ENCODE measurements at places on chromosomes 11 and 22. TPM values are rescaled to one million over a fixed set of nuclear protein-coding genes. Genes with fewer than 3 reads are reported as not detected.

Gene OR5A1
- total RNA-seq = not detected

Gene AP1B1
- 162 TPM for total RNA-seq

Gene ACR
- not detected for total RNA-seq

Gene PIK3IP1
- 17.1 TPM for total RNA-seq

Gene MUC6
- not detected for total RNA-seq

Gene OR4X2
- total RNA-seq = not detected

Gene GPHA2
- not detected for total RNA-seq

Gene NNMT
- not detected for total RNA-seq

Gene APOA1
- total RNA-seq = 0.41 TPM

DNA sequence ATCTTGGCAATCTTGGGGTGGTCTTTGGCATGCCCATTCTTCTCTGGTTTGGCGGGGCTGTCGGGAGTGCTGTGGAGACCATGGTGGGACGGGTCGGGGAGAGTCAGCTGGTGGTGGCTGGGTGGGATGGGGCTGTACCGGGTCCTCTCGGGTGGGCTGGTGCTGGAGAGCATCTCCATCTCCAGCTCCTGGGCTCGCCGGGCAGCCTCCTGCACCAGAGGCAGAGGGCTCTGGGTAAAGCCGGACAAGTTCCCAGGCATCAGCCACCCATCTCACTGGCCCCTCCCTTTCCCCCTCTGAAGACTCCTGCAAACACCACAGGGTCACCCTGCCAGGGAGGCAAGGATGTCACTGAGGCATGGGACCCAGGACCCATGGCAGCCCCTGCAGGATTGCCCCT, 25.1 kb downstream of the ANKK1 start:
- no peak for DNase-seq

DNA sequence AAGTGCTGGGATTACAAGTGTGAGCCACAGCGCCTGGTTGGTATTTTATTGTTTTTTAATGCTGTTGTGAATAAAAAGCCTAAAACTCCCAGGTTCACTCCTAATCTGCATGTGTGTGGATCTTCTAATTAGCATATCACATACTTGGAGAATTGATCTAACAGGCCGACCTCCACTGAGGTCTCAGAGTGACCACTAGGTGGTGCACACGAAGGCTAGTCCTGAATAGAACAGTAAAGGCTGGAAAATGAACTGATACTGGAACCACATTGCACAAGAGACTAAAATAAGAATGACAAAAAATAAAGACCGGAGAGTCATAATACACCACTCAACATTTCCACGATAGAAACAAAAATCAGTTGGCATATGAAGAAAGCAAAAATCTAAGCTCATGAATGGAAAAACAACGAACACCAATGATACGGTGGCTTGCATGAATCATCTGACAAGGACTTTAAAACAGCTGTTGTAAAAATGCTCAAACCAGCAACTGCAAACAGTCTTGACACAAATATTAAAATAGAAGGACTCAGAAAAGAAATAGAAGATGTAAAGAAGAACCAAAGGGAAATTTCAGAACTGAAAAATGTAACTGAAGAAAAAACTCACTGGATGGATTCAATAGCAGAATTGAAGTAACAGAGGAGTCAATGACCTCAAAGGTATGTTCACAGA, 19.2 kb downstream of the PIM3 start:
- DNase-seq = peak; percentile 62

GRCh38 chr11:134372961-134373360, 39.1 kb downstream of the B3GAT1 start:
- DNase-seq = no peak

- no peak for DNase-seq
Observed at GRCh38 chr11:2167141-2168045, 4.2 kb downstream of the TH start.

GRCh38 chr22:19525666-19526065, 1.5 kb upstream of the CLDN5 start:
- no peak for DNase-seq

GRCh38 chr11:14973621-14974514, 1.7 kb upstream of the CALCA start:
- no peak for DNase-seq

GRCh38 chr11:36034551-36035331, 90.9 kb downstream of the LDLRAD3 start:
- DNase-seq = no peak

DNA sequence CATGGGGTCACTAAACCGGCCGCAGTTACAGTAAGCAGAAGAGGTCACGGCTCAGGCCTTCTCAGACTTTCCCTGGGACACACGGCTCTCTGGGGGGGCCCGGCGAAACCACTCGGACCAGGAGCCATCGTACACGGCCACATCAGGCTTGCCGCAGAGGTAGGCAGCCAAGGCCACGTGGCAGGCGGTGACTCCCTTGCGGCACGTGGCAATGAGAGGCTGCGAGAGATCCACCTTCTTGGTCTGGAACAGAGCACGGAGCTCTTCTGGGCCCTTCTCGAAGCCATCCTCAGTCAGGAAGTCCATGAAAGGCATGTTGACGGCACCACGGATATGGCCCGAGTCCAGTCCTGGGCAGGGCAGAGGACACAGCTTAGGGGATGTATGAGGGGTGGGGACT, 8.3 kb downstream of the TST start:
- no peak for DNase-seq

GRCh38 chr22:44089717-44090570, 65.8 kb downstream of the PARVB start:
- DNase-seq = no peak

DNA sequence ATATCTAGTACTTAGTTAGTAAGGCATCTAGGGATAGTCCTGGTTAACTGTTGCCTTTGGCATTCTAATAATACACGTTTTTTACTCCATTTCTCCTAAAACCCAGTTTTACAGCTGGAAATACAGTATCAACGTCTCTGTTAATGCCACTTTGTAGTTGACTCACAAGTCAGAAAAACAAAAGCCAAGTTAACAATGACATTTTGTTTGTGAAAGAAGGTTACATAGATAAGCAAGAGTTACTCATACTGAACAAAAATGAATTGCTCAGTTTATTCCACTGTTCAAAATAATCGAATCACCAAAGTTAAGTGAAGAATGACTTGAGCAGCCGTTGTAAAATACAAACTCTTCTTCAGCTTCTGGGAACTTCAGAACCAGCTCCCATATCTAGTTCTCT, 540.3 kb downstream of the ETS1 start:
- DNase-seq = no peak

DNA sequence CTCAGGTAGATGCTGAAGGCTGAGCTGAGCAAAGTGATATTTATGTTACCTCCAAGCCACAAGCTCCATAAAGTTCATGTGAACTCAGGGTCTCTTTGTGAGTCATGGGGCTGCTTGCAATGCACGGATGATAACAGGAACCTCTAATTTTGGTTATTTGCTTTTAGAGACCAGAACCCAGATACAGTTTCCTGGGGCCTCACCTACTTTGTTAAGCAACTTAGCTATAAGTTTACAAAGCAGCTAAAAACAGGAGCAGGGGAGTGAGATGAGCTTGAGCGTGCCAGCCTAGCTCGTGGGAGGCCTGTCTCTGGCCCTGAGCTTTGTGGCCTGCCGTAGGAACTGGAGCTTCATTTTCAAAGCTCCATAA, 29.2 kb downstream of the SREBF2 start:
- peak; percentile 84 for DNase-seq

GRCh38 chr11:6206456-6207180, 1.3 kb downstream of the C11orf42 start:
- DNase-seq = no peak

DNA sequence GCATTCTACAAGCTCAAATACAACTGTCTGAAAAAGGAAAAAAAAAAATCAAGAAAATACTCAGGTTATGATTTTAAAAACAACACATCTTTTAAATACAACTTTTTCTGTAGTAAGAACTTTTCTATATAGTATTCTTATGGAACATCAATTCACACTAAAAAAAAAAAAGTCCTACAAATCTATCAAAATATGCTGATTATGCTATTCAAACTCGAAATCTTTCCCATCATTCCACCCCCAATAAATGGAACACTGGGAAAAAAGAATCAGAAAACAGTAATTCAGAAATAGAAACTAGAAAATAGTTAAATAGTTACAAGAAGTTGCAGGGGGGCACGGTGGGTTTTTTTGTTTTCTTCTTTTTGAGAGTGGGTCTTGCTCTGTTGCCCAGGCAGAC, 77.4 kb downstream of the PICALM start:
- DNase-seq = no peak

GRCh38 chr11:12288212-12288930, 89.0 kb upstream of the PARVA start:
- peak; percentile 47 for DNase-seq

- DNase-seq = no peak
Observed at GRCh38 chr11:35526370-35526792, 965 bp upstream of the PAMR1 start.

DNA sequence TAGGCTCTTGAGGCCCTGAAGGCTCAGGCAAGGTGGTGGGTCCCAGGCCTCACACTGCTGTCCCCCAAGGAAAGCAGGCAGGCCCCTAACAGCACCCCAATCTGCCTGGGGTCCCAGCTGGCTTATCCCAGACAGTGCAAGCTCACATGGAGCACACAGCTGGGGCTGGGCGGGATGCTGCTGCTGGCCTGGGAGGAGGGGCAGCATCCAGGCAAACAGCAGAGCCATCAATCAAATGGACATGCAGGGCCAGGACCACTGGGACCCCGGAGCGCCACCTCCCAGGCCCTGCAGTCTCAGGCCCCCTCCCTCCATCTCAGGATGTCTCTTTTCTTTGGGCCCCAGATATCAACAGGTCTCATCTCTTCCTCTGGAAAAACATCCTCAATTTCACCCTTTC, 140.3 kb downstream of the BRD1 start:
- DNase-seq = no peak

GRCh38 chr11:63683133-63683991, 2.1 kb downstream of the RTN3 start:
- DNase-seq = no peak

GRCh38 chr11:78216571-78217287, 28.0 kb downstream of the USP35 start:
- no peak for DNase-seq

DNA sequence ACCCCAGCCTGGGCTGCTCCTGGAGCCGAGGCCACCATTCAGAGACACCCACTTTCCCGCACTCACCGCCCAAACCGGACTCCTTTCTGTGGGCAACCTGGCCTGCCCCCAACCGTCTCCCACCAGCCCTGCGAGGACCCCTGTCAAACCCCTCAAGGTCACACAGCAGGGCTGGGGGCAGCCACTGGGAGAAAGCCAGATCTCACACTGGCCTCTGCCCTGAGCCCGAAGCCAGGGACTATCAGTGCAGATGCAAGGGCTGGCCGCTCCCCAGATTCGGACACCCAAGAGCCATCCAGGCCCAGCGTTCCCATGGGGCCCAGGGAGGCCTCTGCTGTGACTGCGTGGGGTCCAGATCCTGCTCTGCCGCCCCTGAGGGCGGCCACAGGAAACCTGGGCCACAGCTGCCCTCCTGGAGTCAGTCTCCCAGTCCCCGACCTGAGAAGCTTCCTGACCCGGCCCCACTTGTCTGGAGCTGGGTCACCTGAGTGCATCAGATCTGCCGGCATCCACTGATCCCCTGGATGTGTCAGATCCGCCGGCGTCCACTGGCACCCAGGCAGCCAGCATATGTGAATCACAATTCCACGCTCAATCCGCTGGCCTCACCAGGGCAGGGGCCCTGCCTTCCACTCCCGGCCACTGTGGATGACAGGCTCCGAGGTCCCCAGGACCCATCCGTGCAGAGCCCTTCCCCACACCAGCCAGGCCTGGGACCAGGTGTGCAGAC, 139.7 kb downstream of the BRD1 start:
- no peak for DNase-seq

- DNase-seq = peak; percentile 48
Observed at GRCh38 chr11:35090125-35090524, 48.8 kb upstream of the CD44 start.

DNA sequence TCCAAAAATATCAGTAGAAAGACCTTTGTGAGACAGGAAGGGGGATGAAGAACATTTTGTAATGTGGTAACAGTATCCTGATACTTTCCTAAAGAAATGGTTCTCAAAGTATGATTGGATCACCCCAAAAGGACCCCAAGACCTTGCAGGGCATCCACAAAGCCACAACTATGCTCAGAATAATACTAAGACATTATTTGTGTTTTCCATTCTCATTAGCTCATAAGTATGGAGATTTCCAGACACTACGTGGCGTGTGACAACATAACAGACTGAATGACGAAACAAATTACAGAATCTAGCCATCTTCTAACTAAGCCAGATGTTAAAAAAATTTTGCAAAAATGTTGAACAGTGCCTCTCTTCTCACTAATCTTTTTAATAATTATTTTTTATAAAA, 24.9 kb downstream of the CHEK2 start:
- DNase-seq = no peak

DNA sequence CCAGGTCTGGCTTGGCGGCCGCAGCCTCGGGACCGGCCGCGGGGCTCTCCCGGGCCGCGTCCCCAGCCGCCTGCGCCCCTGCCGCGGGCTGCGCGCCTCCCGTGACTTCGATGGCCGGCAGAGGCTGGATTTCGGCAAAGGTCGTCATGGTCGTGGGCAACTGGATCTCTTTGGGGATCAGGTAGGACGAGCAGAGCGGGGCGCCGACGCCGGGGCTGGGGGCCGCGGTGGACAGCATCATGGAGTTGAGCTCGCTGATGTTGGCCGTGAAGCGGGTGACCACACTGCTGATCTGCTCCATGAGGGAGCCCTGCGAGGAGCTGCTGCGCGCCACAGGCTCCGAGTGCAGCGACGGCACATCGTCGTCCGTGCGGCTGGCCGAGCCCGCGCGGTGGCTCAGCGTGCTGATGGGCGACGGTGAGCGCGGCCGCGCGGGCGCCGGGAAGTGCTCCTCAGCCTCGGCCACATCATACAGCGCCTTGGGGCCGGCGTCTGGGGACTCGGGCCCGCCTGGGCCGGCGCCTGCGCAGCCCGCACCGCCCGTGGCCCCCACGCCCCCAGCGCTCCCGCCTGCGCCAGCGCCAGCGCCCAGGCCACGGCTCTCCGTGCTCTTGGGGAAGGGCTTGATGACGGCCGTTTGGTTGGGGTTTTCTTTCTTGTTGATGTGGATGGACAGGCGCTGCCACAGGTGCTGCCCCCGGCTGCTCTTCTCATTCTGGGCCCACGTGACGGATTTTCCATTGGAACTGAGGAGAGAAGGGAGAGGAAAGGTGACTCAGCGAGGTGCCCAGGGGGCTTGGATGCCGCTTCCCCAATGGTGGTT, 171.4 kb upstream of the CTSC start:
- no peak for DNase-seq

- DNase-seq = no peak
Observed at GRCh38 chr11:126781942-126782341, 218.6 kb downstream of the KIRREL3 start.

All from OCI-LY7 (cell line).